GM10248 (cell line): ENCODE measurements at places on chromosomes 13 and 19.

GRCh38 chr19:51203916-51204315 is 21.0 kb upstream of the CD33 start:
- no peak for DNase-seq

DNA sequence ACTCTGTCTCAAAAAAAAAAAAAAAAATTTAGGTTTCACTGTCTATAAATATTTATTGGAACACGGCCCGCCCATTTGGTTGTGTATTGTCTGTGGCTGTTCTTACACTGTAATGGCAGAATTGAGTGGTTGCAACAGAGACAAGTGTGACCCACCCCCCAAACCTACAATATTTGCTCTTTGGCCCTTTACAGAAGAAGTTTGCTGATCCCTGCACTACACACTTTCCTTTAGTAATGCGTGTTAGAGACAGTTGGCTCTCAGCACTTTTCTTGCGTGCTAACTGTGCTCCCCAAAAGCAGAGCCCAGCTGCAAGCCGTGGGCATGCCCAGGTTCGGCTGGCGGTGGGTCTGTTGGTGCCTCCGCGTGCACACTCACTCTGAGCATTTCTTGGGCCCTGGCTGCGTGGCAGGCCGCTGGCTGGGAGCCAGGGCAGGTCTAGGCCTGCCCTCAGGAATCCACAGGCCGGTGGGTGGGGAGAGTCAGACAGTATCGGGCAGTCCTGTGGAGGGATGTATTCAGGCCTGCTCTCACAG is 72.6 kb downstream of the SIPA1L3 start:
- DNase-seq = no peak

DNA sequence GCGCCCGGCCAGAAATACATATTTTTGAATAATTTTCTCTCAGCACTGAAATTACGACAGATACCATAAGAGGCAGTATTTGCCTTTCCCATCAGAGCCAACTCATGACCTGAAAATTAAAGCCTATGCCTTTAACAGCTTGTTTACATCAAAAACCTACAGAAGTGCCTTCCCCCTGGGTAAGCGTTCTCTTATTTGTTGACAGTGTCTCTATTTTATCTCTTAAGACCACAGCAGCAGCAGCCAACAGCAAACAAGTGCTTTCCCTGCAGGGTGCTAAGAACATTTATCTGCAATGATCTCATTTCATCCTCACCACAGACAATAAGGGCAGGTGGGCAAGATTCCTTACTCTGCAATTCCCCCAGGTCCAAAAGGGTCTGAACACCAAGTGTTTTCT is 6.0 kb downstream of the AKAP8L start:
- no peak for DNase-seq

DNA sequence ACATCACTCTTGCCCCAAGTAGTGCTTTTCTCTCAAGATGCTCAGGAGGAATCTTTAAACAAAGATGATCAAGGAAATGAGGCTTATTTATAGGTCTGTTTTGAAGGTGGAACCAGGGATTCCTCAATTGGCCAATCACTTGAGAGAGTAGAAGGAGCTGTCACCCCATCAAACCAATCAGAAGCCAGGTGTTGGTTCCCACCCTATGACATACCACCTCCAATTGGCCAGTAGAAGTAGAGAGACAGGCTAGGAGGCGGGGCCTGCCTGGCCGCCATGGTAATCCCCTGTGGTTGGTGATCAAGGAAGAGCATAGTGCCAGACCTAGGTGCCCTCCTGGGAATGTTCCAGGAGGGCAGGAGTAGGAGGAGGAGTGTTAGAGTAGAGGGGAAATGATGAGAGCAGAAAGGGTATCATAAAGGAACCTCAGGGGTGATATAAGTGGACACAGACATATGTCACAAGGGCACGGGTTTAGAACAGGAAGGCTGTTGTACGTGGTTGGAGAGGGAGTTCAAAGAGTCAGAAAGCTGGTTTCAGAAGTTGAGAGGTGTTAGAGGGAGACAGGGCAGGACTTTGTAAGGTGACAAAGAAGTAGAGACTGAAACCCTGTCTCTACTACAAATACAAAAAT is 10.5 kb downstream of the PMIS2 start:
- peak; percentile 75 for DNase-seq

GRCh38 chr13:101845245-101846020 is 393.0 kb downstream of the ITGBL1 start:
- no peak for DNase-seq

GRCh38 chr19:14566712-14567077 is 5.2 kb downstream of the NDUFB7 start:
- no peak for DNase-seq

DNA sequence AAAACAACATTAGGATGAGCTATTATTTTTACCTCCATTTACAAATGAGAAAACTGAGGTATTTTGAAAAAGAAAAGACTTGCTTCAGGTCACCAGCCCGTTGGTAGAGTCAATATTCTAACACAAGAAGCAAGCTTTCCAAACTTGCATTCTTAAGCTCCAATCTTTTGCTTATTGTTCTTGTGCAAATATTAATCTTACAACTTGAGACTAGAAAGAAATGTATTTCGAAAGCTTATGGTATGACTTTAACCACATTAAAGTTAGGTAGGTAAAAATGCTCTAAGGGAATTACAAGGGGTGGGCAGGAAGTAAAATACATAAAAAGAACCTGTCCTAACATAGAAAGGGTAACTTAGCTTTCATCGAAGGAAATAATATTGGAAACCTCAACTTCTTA is 453.9 kb downstream of the SLITRK5 start:
- DNase-seq = no peak

DNA sequence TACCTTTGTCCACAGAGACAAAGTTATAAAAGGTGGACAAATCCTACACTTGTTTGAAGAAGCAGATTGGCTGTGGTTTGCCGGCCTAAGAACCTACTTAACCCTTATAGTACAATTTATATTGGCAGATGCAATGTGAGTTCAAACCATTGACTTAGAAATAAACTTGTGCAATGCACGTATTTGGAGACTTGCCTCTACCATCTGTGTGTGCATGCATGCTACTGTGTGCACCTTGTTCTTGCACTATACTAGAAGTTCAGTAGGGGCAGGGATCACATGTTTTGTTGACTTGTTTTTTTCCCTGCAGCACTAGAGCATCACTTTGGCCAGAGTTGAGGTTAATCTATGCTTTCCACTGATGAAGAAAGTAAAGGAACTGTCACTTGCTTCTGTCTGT is 163.1 kb upstream of the SERP2 start:
- DNase-seq = no peak

GRCh38 chr19:45045671-45046353 is 7.0 kb downstream of the CLASRP start:
- no peak for DNase-seq

DNA sequence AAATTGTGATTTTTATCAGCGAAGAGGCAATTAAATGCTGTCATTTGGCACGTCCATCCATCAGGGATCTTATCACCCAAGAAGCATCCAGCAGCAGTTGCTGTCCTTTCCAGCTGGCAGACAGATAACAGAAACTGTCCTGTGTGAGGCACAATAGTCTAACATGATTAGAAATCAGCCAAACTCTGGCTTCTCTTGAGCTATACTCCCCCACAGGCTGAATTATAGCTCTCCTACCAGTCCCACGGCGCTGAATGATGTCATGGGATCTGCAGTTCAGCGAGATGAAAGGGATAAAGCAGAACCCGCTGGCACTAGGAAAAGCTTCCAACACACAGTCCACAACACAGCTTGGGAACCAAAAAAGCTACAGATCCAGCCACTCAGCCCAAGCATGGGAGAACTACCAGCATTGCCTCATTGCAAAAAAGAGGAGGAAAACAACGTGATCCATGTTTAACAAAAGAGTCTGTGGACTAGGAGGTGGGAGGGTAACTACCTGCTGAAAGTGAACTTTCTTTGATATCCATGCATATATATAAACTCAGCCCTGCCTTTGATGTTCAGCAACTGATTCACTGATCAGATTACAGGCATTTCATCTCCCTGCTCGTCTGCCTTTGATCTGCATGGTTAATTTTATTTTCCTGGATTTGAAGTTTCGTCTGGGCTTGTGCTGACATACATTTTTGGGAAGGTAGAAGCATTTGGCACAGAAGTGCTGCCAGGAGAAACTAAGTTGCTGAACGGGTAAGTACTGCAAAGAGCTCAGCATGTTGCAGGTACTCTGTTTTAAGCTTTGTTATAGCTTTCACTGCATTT is at the start of gene TNFRSF19:
TNFRSF19 (plus strand) TSS at position 314 of the 822 bp plus-strand sequence. CDS start 19,772 bp downstream, outside the sequence.
- no peak for DNase-seq
